Hematopoietic multipotent progenitor cell treated with erythropoietin and hydrocortisone succinate and interleukin-3 and kit ligand, for 6 days (in vitro differentiated cells): ENCODE measurements at places on chromosomes 12 and 14.

GRCh38 chr12:127903146-127903545 is 363.8 kb upstream of the TMEM132C start:
- no peak for DNase-seq

DNA sequence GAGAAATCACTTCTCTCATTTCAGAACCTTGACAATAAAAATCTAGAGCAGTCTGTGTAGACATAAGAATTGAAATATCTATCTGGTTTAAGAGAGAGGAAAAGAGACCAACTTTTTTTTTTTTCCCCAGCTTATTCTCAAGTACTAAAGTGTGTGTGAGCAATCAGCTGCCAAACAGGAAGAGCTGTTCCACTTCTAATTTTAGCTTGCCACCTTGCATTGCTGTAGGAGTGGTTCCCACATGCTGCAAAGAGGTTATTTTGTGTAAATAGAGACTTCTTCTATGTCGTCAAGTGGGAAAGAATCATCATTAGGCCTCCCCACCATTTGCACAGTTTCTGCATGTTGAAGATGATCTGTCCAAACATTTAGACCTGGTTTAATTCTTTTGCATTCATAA is 142.6 kb downstream of the NPAS3 start:
- no peak for DNase-seq

- DNase-seq: no peak
Observed at GRCh38 chr14:71560751-71561150, 371.5 kb upstream of the RGS6 start.

DNA sequence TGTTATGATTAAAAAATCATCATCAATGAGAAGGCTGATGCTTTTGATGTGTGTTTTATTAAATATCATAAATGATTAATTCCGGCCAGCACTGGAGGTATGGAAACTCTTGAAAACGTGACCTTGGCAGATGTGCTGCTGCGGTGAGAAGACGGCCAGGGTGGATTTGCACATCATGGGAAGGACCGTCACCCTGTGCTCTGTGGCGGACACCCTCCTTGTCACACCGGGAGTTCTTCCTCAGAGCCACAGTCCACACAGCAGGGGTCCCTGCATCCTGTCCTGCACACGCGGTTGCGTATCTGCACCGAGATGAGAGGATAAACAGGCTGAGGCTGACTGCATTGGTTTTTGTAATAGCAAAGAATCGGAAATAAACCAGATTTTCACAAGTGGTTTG is 33.5 kb downstream of the FZD10 start:
- no peak for DNase-seq

DNA sequence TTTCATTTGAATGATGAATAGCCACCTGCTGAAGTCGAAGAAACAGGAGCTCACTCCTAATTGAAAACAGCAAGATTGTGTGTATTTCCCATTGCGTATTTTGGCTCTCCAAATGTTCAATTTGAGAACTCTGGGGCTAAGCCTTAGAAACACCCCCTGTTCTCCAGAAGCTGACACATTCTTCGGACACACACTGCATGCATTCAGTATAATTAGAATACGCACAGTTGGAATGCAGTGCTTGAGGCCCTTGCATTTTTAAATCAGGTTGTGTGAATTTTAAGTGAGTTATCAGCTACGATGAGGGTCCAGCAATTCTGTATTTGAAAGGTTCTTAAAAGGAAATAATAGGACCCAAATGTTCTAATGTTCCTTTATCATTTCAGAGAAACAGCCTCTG is 103.8 kb downstream of the PRKD1 start:
- DNase-seq: no peak

GRCh38 chr12:105325117-105325516 is 5.4 kb upstream of the C12orf75 start:
- DNase-seq: no peak

DNA sequence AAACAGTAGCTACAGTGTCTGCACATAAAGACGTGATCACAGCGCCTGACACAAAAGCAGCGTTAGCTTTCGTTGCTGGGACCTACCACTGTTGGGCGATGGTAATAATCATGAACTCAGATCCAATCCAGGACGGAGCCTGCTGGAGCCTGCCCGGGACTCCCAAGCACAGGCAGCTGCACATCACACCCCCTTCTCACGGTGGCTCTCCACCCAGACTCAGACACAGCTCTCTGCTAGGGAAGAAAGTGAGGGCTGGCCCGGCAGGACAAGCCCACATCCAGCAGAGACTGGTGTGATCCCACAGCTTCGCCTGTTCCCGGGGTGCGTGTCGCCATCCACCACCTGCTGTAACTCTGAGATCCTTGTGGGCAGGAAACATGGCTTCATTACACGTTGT is 49.9 kb upstream of the FOXN3 start:
- DNase-seq: no peak

GRCh38 chr12:103986829-103987228 is 21.2 kb downstream of the TDG start:
- no peak for DNase-seq

DNA sequence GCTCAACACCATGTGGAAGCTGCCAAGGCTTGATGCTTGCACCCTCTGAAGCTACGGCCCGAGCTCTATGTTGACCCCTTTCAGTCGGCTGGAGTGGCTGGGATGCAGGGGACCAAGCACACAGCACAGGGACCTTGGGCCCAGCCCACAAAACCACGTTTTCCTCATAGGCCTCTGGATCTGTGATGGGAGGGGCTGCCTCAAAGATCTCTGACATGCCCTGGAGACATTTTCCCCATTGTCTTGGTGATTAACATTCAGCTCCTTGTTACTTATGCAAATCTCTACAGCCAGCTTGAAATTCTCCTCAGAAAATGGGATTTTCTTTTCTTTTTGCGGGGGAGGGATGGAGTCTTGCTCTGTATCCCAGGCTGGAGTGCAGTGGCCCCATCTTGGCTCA is 46.3 kb downstream of the MON2 start:
- DNase-seq: no peak

DNA sequence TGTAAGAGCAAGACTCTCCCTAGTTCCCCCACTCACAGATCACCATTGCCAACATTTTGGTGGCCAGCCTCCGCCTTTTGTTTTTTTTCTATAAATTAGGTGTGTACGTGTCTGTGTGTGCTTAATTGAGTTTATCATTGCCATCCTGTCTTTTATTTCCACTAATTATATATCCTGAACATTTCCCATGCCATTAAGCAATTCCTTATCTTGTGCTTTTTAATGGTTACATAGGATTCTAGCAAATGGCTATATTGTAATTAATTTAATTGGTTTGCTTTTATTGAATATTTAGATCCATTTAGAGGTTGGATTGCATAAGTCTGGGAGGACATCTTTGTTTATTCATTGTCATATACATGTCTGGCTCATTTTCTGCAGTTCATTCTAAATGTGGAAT is 107.3 kb upstream of the RTL1 start:
- no peak for DNase-seq

GRCh38 chr14:76753541-76754198 is 7.6 kb upstream of the VASH1 start:
- no peak for DNase-seq

DNA sequence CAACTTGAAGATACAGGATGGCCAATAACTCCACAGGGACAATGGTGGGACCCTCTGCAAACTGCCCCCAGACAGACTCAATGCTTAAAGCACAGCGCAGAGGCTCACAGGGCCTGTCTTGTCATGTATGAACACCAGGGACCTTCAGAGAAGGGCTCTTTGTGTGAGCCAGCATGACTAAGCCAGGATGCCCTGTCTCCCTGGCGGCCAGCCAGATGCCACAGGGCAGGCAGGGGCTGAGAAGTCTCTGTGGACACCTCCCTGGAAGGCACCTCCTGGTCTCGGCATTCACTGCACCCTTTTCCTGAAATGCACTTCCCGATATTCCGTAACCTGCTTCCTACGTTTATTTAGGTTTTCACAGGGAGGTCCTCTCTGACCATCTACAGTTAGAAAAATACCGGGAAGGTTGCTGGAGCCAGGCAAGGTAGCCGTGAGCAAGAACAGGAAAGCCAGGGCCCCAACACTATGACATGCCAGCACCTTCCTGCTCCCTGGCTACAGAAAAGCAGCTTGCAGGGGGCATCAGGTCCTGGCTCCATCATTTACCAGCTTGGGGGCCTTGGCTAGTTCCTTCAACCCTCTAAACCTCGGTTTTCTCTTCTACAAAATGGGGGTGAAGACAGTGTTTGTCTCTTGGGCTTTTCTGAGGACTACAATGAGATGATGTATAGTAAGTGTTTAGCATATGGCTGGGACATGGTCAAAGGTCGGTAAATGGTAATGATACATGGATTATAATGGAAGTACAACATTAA is 65.0 kb downstream of the PITPNM2 start:
- peak; percentile 89 for DNase-seq

DNA sequence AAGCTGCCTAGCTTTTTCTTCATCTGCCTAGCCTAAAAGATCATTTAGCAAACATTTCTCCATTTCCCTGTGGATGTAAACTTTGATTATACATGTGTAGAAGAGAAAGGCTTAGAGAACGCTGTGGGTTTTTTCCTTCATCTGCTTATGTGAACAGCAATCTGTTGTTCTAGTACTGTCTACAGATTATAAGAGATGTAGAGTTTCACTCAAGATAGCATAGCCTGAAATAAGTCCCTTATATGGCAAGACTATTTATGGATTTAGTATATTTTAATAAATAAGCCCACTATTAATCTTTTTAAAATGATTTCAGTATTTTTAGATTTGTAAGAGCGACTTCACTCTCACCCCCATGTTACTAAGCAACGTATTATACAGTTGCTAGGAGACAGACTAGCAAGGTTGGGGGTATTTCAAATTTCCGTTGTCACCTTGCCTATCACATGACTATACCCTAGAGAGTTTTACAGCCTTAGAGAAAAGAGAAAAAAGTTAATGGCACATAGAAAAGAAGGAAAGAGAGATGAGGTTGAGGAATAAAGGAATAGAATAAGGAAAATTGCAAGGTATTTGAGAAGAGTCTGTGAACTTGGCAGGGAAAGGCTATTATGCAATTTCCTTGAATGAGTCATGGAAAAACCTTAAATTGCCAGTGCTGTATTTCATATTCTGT is 12.2 kb upstream of the TUBA1A start:
- DNase-seq: peak; percentile 63

- DNase-seq: no peak
Observed at GRCh38 chr12:71036526-71036925, 116.0 kb upstream of the PTPRR start.

DNA sequence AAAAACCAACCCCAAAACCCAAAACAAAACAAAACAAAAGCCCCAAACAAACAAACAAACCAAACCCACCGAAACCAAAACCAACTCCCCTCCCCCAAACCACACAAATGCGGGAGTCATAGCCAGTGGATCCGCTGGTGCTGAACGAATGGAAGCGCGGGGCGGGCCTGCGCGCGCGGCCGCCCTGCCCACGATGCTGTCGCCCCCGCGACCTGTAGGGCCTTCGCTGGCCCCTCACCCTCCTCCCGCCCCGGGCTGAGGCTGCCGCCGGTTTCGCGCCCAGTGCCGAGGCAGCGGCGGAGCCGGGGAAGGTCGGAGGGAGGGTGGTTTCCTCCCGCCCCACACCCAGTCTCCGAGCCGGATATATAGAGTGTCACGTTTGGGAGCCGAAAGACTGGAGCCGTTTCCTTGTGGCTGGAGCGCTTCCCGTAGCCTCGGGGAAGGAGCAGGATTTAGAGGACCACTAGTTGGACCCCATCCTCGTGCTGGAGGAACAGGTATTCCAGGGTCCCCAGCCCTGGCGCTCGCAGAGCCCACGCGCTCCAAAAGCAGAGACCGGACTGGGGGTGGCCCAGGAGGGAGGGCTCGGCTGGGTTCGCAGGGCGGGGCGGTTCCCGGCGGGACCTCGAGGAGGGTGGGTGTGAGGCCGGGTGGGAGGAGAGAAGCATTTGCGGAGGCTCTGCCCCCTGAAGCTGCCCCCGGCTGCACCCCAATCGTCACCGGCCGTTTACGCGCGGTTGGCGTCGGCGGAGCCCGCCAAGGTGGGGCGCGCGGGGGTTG is at the start of gene FAR2:
FAR2 (plus strand) TSS at position 368 of the 780 bp plus-strand sequence. CDS start 121,172 bp downstream, outside the sequence.
- peak; percentile 92 for DNase-seq

DNA sequence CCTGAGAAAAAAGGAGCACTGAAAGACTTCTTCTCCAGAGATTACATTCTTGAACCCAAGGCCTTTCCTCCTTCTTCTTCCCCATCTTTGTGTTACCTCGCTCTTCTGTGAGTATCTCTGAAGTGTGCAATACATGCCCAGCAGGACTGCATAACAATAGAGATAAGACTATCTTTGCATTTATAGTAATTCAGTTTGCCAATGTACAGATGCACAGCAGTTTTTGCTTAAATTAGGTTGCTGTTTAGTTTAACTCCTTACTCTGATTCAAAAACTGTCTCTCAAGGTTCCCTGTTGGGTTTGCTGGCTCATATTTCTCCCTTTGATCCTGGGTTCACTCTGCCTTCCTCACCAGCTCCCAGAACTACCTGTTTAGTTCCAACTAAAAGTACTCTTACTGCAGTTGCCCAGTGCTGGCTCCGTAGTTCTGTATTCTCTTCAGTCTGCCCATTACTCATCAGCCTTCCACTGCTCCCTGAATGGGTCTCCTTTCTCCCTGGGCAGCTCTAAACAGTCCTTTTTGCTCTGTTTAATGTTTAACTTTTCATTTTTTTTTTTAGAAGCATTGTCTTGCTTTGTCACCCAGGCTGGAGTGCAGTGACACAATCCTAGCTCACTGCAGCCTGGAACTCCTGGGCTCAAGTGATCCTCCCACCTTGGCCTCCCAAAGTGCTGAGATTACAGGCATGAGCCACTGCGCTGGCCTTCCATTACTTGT is 180.6 kb upstream of the CAND1 start:
- no peak for DNase-seq

- DNase-seq: no peak
Observed at GRCh38 chr12:57868851-57869268, 22.3 kb upstream of the CTDSP2 start.

DNA sequence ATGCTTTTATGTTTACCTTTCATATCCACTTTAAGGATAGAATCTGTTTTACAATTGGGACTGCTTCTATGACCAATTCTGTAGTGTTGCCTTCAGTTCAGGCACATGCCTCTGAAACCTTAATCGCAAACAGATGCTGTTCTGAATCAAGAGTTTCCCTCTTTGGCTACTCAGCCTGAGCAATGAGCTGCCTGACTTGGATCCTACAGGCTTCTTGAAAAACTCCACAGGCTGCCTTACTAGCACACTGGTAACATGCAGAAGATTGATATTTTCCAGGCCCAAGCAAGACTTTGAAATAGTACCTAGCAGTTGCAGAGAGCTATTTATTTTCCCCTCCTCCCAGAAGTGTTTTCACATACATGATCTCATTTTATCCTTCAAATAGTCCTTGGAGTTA is 34.8 kb upstream of the PMCH start:
- no peak for DNase-seq

DNA sequence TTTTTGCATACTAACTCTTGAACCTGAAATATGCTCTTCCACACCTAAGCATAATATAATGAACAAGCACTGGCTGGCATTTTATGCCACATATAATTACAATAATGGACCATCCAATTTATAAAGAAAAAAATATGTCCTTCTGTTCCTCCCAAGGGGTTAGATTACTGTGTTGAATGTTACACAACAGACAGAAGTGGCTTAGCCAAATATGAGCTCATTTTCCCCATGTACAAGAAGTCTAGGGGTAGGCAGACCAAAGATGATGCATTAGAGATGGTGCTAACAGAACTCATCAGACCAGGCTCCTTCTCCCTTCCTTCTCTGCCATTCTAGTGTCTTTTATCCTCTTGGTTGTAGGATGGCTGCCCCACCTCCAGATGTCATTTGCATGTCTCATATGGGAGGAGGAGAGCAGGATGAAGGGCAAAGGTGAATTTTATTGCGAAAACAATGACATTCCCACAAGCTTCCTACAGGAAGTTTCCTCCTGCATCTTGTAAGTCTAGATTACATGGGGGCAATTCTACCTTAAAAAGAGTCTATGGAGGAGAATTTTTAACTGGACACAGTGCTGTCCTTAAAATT is 43.9 kb upstream of the SLC2A13 start:
- no peak for DNase-seq

- no peak for DNase-seq
Observed at GRCh38 chr12:109494348-109494881, 17.0 kb downstream of the UBE3B start.
